ENCODE measurements at places on chromosomes 4 and X.

DNA sequence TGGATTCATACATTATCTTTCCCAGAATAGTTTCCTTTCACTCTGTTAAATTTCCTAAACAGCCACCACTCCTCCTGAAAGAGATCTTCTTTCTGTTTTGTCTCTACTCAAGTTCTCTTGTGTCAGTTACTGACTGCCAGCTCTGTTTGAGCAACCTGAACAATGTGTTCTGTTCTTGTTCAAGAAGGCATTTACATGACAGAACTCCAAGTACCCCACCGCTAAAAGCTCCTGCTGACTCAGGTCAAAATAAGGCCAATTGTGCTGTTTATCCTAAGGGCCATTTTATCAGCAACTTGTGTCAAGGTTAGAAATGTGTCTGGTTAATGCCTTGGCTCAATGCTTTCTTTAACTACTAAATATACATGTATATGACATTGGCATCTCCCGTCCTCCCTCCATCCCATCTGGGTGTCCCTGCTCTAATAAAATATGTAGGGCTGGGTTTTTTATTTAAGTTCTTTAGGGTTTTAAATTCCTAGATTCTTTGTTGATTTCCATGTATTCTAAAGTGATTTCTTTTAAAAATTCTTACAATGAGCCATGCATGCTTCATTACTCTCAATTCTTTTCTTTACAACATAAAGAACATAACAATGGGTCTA lies 144.3 kb upstream of the PAQR3 start:
- DNase-seq = no peak

GRCh38 chr4:112170451-112170993 lies 25.3 kb downstream of the FAM241A start:
- peak; percentile 64 for DNase-seq

GRCh38 chr4:143654571-143654970 lies 45.9 kb downstream of the FREM3 start:
- no peak for DNase-seq

GRCh38 chr4:72702948-72703347 lies 133.9 kb upstream of the ADAMTS3 start:
- no peak for DNase-seq

GRCh38 chr4:170736710-170737109 lies 647.0 kb upstream of the AADAT start:
- DNase-seq = peak; percentile 12

DNA sequence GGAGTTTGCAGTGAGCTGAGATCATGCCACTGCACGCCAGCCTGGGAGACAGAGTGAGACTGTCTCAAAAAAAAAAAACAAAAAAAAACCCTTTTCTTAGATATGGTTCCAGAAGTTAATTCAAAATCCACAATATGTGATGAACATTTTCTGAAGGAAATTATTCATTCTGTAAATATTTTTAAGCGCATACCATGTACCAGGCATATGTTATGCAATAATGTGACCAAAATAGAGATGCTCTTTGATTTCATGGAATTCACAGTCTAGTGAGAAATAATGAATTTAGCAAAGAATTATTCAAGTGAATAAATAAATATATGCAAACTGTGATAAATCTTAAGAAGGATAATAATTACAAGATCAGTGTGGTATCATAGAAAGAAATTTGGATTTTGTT lies 174.7 kb downstream of the GC start:
- DNase-seq = no peak

DNA sequence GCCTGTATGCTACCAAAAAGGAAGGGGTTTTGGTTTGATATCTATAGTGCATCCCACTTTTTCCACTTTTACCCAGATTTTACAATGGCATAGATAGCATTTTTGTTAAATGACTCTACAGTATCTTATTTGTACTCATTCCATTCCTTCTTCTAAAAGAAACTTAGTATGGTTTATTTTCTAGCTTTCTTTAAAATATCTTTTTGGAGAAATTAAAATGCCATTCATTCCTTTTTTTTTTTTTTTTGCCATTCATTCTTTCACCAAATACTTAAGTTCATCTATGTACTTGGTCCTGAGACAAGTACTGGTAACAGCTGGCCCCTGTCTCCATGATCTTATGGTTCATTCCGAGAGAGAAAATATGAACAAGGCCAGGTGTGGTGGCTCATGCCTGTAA lies 49.1 kb downstream of the MID1 start:
- no peak for DNase-seq

DNA sequence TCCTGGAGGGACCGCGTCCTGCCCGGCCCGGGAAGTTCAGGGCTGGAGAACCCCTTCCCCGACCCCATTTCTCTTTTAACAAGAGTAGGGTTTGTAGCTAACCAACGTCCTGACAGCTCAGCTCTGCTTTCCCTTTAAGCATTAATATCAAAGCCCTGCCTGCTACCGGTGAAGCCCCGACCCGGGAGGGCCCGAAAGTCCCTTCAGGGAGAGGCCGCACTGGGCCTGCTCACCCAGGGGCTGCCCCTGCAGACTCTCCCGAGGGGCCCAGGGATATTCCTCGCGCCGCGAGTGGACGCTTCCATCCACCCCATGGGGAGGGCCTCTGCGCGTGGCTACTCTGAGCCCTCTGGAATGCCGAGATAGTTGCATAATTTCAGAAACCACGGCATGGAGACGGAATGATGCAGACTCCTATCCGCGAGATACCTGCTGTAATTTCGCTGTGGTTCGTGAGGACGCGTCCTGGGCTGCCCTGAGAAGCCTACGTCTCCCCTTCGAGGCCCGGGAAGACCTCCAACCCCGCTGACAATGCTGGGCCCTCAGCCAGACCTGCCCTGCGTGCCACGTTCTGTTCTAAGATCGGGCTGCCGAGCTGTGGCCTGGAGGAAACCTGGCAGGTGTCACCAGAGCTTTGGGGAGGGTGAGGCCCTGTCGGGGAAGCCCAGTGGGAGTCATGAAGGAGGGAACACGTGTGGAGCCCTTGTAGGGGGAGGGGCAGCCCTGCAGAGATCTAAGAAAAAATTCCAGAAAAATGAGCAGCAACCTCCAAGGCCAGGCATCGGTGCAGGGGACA lies 999 bp upstream of the CTBP1 start:
- DNase-seq = peak; percentile 34

DNA sequence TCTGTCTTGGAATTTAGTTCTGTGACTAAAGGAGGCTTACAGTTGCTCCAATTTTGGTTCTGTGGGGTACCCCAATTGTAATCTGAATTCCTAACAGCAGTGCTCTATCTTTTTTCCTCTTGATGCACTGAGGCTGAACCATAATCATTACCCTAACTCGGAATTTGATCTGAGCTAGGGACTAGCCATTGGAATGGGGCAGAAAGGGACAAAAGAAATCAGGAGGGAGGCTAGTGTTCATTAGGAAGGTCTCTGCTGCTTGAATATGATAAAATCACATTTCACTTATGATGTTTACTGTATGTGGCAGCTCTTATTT lies 2.7 kb downstream of the KLF3 start:
- DNase-seq = no peak

- no peak for DNase-seq
Measured at GRCh38 chrX:17633546-17633945, 103.7 kb upstream of the SCML1 start.

DNA sequence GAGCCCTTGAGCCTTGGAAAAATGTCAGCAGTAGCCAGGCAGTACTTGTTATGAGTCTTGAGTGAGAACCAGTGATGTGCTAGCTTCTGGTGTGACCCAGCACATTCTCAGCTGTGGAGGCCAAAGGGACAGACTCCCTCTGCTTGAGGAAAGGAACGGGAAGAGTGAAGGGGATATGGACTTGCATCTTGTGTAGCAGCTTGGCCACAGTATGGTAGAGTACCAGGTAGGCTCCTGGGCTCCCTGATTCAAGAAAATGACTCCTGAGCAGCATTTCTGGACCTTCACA lies 1601.9 kb upstream of the ADGRL3 start:
- DNase-seq = no peak

- no peak for DNase-seq
Measured at GRCh38 chr4:101400096-101400495, 52.8 kb upstream of the PPP3CA start.

DNA sequence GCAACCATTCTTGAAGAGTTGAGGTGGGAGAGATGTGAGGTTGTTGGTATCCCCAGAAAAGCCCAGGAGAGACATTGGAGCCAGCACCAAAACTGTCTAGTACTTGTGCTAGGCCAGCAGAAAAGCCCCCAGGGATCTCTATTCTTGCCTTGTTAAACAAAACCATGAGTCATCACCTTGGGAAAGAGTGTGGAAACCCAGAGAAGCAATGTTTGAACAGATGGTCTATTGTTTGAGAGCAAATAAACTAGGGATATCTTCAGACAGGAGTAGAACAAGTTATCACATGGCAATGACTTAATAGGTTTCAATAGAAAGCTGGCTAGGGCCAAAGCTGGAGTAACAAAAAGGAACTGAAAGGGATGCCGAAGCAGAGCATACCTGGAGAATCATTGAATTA lies 195.7 kb upstream of the CASK start:
- DNase-seq = peak; percentile 58

DNA sequence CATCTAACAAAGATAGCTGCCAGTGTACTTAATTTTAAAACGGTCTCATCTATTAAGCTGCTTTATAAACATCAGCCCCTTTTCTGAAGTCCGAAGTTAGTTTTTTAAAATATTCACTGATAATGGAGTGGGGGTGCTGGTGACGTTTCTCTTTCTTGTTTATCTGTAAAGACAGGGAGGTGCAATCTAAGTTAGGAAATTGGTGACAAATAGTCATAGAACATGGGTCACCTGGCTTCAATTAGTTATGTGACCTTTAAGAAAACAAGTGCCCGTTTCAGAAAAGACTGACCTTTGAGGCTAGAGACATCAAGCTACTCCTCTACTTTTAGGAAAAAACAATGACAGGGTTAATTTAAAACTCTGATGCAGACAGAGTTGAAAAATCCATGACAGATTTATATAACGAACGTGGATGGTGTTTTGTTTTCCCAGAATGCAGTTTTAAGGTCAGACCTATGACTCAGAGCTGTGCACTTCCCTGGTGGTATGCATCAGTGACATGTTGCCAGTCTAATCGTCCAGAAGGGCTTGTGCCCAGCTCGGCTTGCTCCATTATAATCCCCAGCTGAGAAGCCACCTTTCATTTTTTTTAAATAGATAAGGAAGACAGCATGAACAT lies 38.2 kb downstream of the FHL1 start:
- DNase-seq = peak; percentile 58

- peak; percentile 27 for DNase-seq
Measured at GRCh38 chrX:19121898-19122640, at the start of gene ADGRG2. ADGRG2 (minus strand) TSS chrX:19122468; CDS start chrX:19068834, 53,634 bp downstream.

DNA sequence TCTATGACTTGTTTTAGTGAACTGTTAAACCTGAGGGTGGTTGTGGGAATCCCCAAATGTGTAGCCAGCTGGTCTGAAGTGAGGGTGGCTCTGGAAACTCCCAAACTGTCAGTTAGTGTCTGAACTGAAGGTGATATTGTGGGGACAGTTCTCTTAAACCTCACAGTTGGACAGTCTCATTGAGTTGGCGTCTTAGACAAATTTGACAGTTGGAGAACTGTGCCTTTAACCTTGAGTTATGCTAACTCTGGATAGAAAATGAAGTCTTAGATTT lies 20.7 kb upstream of the CTSO start:
- no peak for DNase-seq

GRCh38 chr4:82638479-82638878 lies 76.7 kb upstream of the TMEM150C start:
- DNase-seq = no peak

- DNase-seq = peak; percentile 80
Measured at GRCh38 chr4:992297-993110, 700 bp downstream of the SLC26A1 start.

- DNase-seq = no peak
Measured at GRCh38 chr4:128186623-128187022, 101.0 kb downstream of the PGRMC2 start.

DNA sequence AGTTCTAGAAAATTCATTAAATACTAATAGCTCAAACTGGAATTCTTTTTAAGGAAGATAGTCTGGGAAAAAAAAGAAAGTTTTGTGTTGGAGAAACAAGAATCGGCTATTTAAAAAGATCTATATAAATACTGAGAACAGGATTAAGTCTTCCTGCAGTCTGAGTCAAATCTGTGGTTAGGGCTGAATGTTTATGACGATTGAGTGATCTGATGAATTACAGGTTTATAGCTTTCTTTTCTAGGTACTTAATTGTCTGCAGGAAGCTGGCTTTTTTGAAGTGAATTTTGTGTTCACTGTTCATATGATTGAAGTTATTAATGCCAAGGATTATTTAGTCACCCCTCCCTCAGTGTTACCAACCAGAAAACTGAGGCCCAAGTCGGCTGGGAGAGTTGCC lies 42.2 kb downstream of the TLL1 start:
- DNase-seq = no peak

DNA sequence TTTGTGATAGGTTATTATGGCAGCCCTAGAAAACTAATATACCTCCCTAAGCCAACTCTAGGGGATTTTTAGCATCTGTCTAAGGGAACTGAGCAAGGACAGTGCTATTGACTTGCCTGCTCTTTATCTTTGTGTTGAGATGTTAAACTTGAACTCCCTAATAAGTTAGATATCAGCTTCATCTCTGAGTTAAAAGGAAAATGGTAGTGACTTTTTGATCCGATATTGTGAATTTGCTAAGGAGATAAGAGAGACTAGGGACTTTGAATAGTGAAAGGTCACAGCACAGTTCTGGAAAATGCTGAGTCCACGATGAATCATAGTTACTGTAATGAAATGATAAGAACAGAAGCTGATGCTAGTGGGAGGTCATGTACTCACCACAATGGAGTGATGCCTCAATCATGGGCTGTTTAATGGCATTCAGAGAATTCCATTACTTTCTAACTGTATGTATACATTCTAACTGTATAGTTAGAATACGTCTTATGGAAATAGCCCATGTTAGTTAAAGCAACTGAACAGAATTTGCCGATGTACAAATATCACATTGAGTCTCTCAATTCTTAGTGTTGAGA lies 147.2 kb downstream of the GLRA3 start:
- no peak for DNase-seq

DNA sequence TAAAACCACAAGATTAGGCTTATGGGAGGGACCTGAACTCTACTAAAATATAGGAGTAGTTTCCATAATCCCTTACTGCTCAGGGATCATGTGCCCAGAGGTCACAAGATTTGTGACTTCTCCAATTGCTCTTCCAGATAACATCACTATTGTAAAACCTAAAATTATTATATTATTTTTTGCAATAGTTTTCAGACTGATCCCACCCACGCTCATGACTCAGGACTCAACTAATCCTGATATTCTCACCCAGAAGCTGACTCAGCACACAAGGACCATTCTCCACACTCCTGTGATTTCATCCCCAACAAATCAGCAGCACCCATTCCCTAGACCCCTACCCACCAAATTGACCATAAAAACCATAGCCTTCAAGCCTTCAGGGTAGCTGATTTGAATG lies 24.0 kb upstream of the RPL34 start:
- DNase-seq = no peak

DNA sequence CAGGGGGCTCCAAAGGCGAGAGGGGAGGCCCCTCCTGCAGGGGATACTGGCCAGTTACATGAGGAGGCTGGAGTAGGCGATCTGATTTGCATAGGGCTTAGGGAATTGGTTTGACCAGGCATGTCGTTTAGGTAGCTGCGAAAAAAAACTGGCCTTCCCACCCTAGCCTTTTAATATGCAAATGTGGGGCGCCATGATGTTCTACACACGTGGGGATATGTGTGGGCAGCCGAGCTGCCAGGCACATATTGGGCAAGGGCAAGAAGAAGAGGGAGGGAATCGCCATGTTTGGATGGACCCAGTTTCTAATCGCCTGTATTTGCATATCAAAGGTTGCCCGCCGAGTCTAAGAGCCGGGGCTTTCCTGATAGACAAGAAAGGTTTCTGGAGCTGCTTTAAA lies 121.3 kb downstream of the PRKX start:
- DNase-seq = no peak

GRCh38 chr4:14023036-14023435 lies 395.5 kb upstream of the BOD1L1 start:
- peak; percentile 20 for DNase-seq

Data from SW480 (cell line).